ENCODE measurements at places on chromosomes 3 and 15. TPM values are rescaled to one million over a fixed set of nuclear protein-coding genes. Genes with fewer than 3 reads are reported as not detected.

SNX22 gene
- 1.7 TPM for total RNA-seq

KLHL40 gene
- 38.8 TPM for total RNA-seq

RTF1 gene
- 19.0 TPM for total RNA-seq

FBXW12 gene
- total RNA-seq, result 0.23 TPM

IRAK2 gene
- total RNA-seq, result 2.7 TPM

CCDC39 gene
- total RNA-seq, result not detected

Measured in metanephros (tissue), 2 donors.